Epithelial cell of esophagus (primary cell): ENCODE measurements at places on chromosomes 12 and 14.

- DNase-seq = no peak
These were observed 1488.5 kb upstream of the FLRT2 start for GRCh38 chr14:84041421-84041820.

DNA sequence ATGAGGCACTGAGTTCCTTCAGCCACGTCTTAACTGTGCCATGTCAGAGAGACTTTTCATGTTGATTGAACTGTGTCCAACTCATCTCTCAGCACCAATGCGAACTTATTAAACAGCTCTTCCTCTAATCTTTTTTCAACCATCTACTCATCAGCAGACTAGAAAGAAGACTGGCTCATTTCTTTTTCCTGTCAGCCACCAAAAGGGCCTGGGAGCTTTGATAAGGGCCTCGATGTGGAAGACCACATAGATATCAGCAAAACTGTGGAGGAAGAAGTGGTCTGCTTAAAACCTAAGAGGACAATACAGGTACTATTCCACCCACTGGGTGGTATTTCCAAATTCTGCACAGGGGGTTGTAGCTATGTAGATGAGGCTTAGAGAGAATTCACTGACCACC, 3.6 kb upstream of the PLXNC1 start:
- DNase-seq = no peak

- peak; percentile 80 for DNase-seq
These were observed 10.9 kb downstream of the ZNF664 start for GRCh38 chr12:123983822-123984485.

GRCh38 chr14:92652413-92653151, 95.8 kb downstream of the LGMN start:
- no peak for DNase-seq

GRCh38 chr12:107415071-107415470, 270.5 kb upstream of the PWP1 start:
- peak; percentile 79 for DNase-seq

- no peak for DNase-seq
These were observed 850.8 kb downstream of the TMTC2 start for GRCh38 chr12:83537428-83538053.

DNA sequence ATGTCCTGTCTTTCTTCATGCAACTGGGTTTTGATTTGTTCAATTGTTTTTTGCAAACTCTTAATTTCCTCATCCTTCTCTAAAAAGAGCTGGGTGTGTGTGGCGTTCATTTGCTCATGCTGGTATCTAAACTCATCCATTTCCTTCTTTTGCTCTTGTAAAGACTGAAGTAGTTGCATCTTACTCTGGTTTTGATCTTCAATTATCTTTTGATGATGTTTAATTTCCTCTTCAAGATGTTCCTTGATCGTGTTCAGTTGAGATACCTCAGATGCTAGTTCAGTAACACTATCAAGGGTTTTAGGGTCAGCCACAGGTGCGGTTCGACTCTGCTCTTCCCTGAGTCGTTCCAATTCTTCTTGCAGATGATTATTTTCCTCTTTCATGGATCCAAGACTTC, 34.8 kb downstream of the TRIP11 start:
- DNase-seq = no peak

DNA sequence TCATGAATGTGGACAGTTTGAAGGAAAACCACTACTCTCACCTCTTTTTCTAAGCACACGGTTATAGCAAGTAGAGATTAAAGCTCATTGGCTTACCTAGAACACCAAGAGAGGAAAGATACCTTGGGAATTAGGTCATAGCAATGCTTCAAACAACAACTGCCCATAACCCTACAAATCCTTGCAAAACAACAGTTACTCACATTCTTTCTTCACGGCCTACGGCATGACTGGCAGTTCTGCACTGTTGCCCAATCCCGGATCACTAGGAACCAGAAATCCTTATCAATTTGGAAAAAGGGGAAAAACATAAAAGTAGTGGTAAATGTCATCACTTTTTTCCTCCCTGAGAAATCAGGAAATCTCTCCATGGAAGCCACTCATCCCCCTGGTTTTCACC, 9.6 kb upstream of the ISM2 start:
- peak; percentile 90 for DNase-seq

GRCh38 chr14:100717386-100717785, 9.3 kb upstream of the DLK1 start:
- DNase-seq = no peak

DNA sequence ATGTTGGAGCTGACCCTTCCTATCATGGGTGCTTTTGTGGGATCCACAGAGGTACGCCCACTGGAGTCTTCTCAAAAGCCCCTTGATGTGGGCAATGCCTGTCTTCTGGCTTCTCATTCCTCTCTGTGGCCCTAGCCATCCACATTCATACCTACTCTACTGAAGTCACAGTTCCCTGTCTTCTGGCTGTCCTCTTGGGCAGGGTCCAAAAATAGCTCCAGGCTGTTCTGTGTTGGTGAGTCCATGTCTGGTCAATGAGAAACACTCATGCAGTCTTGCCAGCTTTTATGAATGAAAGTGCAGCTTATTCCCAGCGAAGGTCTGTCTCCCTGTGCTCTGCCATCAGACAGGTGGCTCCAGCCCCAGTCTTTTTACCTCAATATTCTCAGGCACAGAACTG, 135.9 kb upstream of the MDM1 start:
- DNase-seq = no peak
